ENCODE measurements at places on chromosomes 12 and 14.

GRCh38 chr14:79375356-79375755, 835.9 kb downstream of the DIO2 start:
- DNase-seq: no peak

- no peak for DNase-seq
These were observed 81.2 kb upstream of the ETV6 start for GRCh38 chr12:11568155-11568761.

GRCh38 chr12:82144505-82144904, 213.7 kb downstream of the CCDC59 start:
- DNase-seq: no peak

- no peak for DNase-seq
These were observed 184.6 kb downstream of the FOXN3 start for GRCh38 chr14:89232265-89233070.

GRCh38 chr12:62714774-62715721, 219.9 kb downstream of the PPM1H start:
- no peak for DNase-seq

GRCh38 chr14:86038387-86039042, 508.6 kb downstream of the FLRT2 start:
- peak; percentile 3 for DNase-seq

DNA sequence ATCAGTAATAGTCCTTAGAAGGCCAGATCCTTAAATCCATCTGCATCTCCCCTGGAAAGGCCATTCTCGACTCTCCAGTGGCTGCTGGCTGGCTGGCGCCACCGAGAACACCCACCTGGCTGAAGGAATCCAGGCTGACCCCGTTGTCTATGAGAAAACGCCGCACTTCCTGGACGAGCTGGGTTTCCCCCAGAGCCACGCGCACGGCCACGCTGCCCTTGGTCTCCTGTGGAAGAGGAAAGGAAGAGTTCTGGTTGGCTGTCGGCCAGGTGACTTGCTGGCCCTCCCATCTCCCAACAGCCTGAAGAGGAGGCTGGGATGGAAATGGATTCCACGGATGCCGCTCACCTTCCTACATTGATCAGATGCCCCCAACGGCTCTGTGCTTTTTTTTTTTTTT, 23.9 kb downstream of the RBM19 start:
- DNase-seq: no peak

DNA sequence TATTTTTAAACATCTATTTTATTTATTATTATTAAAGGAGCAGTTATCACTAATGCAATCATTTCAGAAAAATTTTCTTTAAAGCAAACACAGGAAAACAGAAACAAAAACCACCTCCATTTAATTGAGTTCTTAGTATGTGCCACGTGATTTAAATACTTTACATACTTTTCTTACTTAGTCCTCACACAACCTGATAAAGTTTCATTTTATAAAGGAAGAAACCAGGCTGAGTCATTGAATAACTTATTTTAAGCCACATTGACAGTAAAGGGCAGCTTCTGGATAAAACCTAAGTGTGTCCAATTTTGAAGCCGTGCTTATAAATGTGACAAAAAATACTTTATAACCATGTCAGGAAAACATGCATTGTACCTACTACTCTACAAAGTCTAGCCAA, 57.1 kb upstream of the PCED1B start:
- DNase-seq: no peak

GRCh38 chr14:72291908-72292688, 359.9 kb downstream of the RGS6 start:
- DNase-seq: no peak

Measured in activated CD4-positive, alpha-beta T cell treated with anti-CD3 and anti-CD28 coated beads for 4 hours (primary cell).